ENCODE measurements at places on chromosomes 1 and 21.

GRCh38 chr1:156111355-156111962 is 3.1 kb upstream of the LMNA start:
- DNase-seq = no peak

GRCh38 chr1:233664804-233665574 is 51.1 kb downstream of the KCNK1 start:
- DNase-seq = no peak

DNA sequence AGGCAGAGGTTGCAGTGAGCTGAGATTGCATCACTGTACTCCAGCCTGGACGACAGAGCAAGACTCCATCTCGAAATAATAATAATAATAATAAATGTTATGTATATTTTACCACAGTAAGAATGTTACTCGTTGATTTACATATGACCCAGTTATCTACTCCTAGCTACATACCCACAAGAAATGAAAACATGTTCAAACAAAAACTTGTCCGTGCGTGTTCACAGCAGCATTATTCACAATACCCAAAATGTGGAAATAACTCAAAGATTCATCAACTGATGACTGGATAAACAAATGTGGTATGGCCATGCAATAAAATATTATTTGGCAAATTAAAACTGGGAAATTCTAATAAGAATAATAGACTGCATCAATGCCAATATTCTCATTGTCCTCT is 31.7 kb upstream of the ENSA start:
- no peak for DNase-seq

DNA sequence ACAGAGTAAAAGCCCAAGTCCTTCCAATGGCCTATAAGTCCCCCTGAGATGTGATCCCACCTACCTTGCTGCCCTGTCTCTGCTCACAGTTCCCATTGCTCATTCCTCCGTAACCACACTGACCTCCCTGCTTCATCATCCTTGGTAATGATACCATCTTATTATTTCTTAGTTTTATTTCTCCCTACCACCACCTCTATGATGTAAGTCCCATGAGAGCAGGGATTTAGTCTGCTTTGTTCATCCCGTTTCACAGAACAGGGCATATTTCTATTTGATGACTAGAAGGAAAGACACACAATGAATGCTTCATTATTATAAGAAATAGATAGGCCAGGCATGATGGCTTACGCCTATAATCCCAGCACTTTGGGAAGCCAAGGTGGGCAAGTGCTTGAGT is 22.5 kb downstream of the NIBAN1 start:
- no peak for DNase-seq

- DNase-seq = no peak
These were observed 51.8 kb downstream of the SLC44A5 start for GRCh38 chr1:75559136-75559535.

DNA sequence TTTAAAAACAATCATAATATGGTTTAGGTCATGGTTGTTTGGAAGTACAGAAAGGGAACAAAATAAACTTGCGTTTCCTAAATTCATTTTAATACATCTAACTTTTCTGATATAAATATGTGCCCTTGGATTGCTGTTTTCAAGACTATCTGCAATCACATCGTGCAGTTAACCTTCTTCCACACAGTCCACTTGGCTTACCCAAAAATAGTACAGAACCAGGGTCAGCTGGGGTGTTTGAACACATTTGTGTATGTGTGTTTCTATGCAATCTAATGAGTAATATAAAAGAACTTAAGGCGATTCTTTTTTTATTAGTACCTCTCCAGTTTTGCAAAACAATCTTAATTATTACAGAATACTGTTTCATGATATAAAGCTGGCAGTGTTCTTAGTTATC is 19.9 kb downstream of the SAMSN1 start:
- DNase-seq = no peak

All from CD4-positive, alpha-beta T cell treated with Interleukin-6 at 100 ng/mL for 8 hours (primary cell).